ENCODE measurements at places on chromosomes 12 and 14.
A peak's percentile ranks its signal among the peaks of the same experiment; 100 is the strongest.

GRCh38 chr14:33486332-33486890 lies 464.5 kb downstream of the EGLN3 start:
- no peak for DNase-seq

DNA sequence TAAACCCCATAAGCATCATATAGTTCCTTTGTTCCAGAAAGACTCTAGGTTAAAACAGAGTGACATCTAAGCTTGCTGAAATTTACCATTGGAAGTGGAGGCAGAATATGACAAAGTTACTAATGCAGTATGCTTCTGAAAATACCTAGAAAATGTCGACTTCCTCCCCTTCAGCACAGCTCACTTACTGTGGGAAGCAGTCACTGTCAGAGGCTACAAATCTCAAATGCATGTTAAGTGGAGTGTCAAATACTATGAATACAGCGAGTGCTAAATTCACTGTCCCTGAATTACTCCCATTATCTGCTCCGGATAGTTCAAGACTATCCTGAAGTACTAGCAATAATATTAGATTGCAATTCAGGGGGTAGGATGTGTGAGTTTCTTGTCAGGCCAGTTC lies 1454.6 kb downstream of the AACS start:
- DNase-seq, result no peak

- no peak for DNase-seq
Observed at GRCh38 chr12:64779354-64779974, 20.3 kb upstream of the GNS start.

- DNase-seq, result no peak
Observed at GRCh38 chr12:88325816-88326189, 183.7 kb downstream of the TMTC3 start.

DNA sequence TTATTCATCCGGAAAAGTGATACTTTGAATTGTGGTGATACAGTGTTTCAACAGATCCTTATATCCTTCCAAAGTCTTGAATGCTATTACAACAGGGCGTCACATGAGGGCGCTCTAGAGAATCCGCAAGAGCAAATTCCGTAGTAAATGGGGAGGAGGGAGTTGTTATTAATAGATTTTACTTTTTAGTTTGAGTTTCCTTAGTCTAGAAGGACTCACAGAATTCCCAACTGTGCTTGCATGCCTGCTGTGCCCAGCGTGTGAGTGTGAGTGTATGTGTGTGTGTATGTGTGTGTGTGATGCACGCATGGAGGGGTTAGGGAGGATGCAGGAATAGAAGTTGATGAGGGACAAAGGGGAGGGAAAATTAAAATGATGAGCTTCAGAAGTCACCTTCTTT lies 375.3 kb downstream of the C12orf75 start:
- DNase-seq, result peak; percentile 51

DNA sequence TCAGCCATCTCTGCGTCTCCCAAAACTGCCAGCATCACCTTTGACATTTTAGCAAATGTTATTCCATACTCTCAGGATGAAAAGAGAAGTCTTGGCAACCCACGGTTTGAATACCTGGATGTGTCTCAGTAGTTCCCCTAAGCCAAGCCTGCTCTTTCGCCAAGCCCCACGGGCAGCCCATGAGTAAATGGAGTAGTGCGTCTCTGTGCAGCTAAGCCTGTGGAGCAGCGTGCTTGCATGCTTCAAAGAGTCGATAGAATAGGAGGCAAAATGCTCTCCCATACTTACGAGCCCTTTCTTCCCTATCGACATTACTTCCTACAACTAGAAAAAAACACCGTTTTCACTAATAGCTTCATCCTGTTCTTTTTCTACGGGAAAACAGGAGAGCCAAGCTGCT lies 634.5 kb upstream of the TMEM132C start:
- DNase-seq, result no peak

GRCh38 chr12:130916241-130916911 lies 37.3 kb upstream of the ADGRD1 start:
- no peak for DNase-seq

DNA sequence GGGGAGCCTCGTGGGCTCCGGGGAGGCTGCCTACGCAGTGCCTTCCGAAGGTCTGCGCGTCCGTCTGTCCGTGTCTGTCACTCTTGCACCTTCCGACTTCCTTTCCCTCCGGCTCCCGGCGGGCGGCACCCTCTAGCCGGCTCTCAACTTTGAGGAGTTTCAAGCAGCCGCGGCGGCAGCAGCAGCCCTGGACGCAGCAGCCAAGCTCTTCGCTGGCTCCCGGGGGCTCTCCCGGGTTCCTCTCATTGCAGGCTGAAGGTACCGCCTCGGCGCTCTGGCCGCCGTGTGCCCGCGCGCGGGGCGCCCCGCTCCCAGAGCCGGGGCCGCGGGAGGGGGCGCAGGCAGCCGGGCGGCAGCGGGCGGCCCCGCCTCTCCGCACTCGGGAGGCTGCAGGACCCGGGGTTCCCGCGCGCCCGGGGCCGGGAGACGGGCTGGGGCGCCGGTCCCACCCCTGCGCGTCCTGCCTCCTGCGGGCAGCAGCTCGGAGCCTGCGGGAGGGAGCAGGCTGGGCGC lies at the start of the genes AMIGO2 and PCED1B:
AMIGO2 (minus strand) TSS at position 492 of the 513 bp plus-strand sequence. CDS start 957 bp downstream, outside the sequence.
PCED1B (plus strand) TSS at position 154 of the 513 bp plus-strand sequence. CDS start 155,443 bp downstream, outside the sequence.
- no peak for DNase-seq

DNA sequence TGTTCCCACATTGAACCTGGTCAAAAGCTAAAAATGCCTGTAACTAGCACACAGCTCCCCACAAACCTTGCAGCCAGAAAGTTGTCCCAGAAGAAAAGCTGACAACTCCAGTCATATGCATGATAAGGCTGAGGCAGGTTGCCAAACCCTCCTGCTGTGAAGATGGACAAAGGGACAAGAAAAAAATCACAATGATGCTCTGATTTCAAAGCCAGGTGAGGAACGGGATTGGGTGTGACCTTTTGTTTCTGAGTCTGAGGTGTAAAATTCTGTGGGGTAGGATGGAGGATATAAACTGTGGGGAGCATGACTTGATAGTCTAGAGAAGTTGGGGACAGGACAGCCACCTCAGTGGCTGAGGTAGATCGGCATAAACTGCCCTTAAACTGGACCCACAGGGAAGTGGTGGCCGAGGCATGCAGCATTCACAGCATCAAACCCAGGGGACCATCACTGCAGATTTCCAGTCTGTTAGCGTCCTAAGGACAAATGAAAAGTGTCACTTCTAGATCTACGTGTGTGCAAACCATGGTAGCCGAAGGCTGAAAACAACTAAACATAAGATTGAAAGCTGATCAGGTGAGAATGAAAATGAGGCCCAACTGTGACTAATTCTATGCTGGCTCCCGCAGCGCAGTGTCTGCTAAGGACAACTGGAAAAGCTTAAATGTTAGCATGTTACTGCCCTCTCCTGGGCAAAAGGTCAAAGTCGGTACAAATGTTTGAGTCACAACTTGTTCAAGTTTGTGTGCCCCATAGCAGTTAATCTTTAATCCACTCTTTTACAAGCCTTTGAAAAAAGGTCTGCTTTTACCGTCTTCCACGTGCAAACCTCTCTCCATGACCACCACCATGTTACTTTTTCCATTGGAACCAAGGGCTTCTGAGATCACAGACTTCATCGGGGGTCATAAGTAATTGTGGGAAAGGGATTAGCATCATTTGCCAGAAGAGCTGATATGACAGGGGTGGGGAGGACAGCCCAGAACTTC lies 39.8 kb downstream of the GRIN2B start:
- DNase-seq, result no peak

GRCh38 chr14:95524706-95525512 lies 8.5 kb upstream of the SYNE3 start:
- no peak for DNase-seq

DNA sequence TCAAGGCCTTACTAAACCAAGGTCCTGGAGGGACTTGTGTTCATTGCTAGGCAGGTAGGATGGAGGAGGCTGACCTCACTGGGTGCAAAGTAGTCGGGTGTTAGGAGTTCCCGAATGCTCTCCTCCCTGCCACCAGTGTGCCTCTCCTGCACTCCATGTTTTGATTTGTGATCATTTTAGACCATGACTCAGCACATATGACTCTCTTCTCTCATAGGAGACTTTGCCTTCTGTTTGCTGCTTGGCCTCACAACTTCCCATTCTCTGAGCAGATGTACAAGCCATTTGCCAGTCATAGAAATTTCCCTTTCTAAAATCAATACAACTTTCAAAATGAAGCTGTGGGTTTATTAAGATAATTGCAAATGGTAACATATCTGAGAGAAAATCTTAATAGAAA lies 46.6 kb upstream of the LRIG3 start:
- no peak for DNase-seq

- no peak for DNase-seq
Observed at GRCh38 chr12:66340131-66340530, 37.8 kb downstream of the HELB start.

GRCh38 chr14:77849711-77850110 lies 49.8 kb downstream of the ADCK1 start:
- no peak for DNase-seq

- DNase-seq, result no peak
Observed at GRCh38 chr14:104438166-104438887, 141.2 kb upstream of the C14orf180 start.

GRCh38 chr12:129527506-129527905 lies 376.3 kb downstream of the TMEM132D start:
- DNase-seq, result no peak

DNA sequence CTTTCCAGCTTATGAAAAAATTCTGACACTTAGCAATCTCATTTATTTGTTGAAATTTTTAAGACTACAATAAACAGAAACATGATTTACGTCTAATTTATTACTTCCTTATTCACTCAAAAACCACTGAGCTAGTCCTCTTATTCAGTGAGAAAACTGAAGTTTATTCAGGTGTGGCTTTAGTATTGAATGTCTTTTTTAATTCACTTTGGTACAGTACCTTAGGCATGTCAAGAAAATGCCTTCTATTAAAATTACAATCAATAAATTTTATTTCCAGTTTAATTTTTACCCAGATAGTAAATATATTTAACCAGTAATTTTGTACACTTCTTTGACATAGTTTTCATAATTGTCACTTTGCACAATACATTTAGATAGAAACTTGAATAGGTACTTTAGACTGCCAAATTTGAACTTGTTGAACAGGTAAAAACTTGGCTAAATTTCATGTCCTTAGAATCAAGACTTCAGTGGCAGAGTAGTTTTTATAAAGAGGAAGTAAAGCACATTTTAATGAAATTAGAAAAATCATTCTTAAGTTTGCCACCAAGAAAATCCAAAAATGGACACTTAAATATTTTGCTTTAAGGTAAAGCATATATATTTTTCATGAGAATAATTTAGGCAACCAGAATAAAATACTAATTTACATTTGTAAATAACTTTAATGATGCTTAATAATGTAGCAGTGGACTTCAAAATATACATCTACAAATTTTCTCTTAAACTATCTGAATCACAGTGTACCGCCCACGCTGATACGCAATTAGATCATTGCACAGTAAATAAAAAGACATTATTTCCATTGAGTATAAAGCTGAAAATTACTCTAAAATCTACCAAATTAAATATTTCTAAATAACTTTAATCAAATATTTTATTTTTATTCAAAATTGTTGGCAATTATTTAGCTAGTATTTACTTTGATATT lies 159.1 kb downstream of the RASSF9 start:
- no peak for DNase-seq

DNA sequence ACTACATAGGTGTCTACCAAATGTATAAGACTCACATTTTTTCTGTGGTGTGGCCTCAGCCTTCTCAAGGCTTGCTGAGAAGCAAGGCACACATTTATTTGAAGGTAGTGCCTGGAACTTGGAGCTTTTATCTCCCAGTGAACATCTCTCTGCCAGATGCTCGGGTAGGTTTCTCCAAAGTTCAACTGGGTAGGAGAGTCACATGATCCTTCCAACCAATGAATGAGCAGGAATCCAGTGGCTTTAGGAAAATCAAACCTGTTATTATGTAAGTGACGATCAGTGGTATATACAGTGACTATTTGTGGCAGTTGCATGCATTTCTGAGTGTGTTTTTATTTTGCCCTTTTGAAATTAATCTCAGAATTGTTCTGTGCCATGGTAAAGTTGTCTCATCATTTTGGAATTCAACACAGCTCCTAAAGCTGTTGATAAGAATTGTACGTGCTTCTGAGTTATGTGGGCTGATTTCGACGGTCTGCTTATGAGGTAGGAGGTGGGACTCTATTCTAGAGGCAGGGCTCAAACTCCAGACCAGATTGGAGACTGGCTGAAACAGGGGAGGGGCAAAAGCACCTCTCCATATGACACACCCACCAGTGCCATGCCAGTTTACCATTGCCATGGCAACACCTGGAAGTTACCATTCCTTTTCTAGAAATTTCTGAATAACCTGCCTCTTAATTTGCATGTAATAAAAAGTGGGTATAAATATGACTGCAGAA lies 57.6 kb downstream of the EID3 start:
- DNase-seq, result no peak

GRCh38 chr14:24908592-24909236 lies 141.2 kb downstream of the STXBP6 start:
- DNase-seq, result no peak

GRCh38 chr12:2294651-2295475 lies 242.1 kb downstream of the CACNA1C start:
- no peak for DNase-seq

- DNase-seq, result no peak
Observed at GRCh38 chr14:77375973-77376770, 722 bp downstream of the TMED8 start.

- no peak for DNase-seq
Observed at GRCh38 chr12:77734214-77734883, 96.3 kb upstream of the NAV3 start.

- no peak for DNase-seq
Observed at GRCh38 chr12:84689638-84690037, 223.0 kb downstream of the SLC6A15 start.

DNA sequence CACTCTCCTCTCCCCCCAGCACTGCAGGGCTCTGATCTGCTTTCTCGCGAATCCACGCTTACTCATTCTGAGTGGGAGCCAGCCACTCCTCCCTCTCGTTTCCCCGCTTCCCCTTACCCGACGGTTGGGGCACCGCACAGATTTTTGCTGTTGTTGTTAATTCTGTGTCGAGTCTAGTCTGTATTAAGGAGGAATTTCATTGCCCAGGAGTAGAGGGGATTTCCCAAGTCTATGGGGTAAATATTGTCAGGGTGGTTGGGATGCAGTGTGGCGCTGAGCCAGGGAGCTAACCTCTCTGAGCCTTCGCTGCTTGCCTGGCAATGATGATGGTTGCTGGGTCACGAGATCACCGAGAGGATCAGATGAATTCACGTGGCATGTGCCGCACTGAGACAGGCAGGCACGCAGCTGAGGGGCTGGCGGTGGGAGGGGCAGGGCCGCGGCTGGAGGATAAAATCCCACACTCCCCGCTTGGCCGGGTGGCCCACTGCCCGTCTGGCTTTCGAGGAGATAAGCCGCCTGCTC lies 18.5 kb downstream of the NCOR2 start:
- no peak for DNase-seq

- no peak for DNase-seq
Observed at GRCh38 chr12:48973941-48974673, 2.6 kb upstream of the WNT10B start.

- DNase-seq, result no peak
Observed at GRCh38 chr14:105028251-105028927, 7.5 kb upstream of the CDCA4 start.

- DNase-seq, result no peak
Observed at GRCh38 chr12:132723015-132723763, 12.5 kb downstream of the PGAM5 start.

Measured in smooth muscle cell of the brain vasculature (primary cell).